Gastrocnemius medialis (tissue), 4 donors: ENCODE measurements at places on chromosomes 13 and 19. TPM values are rescaled to one million over a fixed set of nuclear protein-coding genes. Genes with fewer than 3 reads are reported as not detected.

- no peak for DNase-seq
Measured at GRCh38 chr19:13917888-13918406, 11.9 kb downstream of the CC2D1A start.

GRCh38 chr13:70812481-70812880, 704.2 kb upstream of the KLHL1 start:
- no peak for DNase-seq

DNA sequence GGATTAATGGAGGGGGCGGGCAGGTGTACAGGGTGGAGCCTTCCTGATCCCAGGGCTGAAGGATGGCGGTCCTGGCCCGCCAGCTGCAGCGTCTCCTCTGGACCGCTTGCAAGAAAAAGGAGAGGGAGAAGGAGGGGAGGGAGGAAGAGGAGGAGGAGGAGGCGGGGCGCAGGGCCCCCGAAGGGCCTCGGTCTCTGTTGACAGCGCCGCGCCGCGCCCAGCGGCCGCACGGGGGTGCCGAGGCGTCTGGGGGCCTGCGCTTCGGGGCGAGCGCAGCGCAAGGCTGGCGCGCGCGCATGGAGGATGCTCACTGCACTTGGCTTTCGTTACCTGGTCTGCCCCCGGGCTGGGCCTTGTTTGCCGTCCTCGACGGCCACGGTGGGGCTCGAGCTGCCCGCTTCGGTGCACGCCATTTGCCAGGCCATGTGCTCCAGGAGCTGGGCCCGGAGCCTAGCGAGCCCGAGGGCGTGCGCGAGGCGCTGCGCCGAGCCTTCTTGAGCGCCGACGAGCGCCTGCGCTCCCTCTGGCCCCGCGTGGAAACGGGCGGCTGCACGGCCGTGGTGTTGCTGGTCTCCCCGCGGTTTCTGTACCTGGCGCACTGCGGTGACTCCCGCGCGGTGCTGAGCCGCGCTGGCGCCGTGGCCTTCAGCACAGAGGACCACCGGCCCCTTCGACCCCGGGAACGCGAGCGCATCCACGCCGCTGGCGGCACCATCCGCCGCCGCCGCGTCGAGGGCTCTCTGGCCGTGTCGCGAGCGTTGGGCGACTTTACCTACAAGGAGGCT, at the start of gene PPM1N:
Gene PPM1N, plus strand, starts transcription at position 33 of the 785 bp plus-strand sequence. Its CDS starts 30 bp downstream, at position 63.
- DNase-seq: no peak

- no peak for DNase-seq
Measured at GRCh38 chr13:36913463-36913862, 6.6 kb downstream of the SMAD9 start.

DNA sequence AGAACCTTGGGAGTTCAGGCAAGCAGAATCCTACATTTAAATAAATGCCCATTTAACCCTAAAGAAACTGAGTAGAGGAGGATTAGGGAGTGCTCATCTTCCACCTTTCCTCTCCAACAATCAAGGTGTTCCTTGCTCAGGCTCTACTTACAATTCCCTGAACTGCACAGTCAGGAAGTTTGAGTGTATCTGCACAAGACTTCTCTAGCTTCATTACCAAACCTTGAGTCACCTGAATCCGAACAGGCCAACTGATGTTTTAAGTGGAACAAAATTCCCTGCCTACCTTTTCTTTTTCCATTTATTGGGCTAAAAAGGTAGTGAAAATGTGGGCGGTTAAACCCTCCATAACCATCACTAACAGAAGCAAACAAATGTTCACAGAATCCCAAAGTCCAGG, 78.3 kb downstream of the FOXO1 start:
- DNase-seq: no peak

DNA sequence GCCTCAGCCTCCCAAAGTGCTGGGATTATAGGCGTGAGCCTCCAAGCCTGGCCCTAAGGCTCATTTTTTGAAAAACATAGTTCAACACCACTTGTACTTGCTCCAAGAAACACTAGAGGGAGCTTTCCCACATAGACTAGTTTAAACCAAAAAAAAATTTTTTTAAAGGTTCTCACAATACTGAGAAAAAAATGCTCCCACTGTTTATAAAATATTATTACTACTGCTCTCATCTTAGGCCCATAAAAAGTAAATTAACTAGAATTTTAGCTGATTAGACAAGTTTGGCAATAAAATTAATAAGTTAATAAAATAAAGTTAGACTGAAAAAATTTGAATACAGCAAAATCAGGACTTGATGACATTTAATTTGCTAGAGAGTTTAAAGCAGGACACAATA, 109.5 kb downstream of the TBC1D4 start:
- DNase-seq: no peak

- no peak for DNase-seq
Measured at GRCh38 chr13:106118050-106118449, 417.4 kb downstream of the EFNB2 start.

- no peak for DNase-seq
Measured at GRCh38 chr13:48132961-48133360, 38.1 kb upstream of the MED4 start.

- no peak for DNase-seq
Measured at GRCh38 chr13:40762849-40763248, 8.1 kb downstream of the MRPS31 start.

GRCh38 chr13:93926425-93926824, 553.1 kb downstream of the DCT start:
- no peak for DNase-seq

GRCh38 chr19:51147663-51148062, 5.6 kb downstream of the SIGLEC7 start:
- DNase-seq: no peak

DNA sequence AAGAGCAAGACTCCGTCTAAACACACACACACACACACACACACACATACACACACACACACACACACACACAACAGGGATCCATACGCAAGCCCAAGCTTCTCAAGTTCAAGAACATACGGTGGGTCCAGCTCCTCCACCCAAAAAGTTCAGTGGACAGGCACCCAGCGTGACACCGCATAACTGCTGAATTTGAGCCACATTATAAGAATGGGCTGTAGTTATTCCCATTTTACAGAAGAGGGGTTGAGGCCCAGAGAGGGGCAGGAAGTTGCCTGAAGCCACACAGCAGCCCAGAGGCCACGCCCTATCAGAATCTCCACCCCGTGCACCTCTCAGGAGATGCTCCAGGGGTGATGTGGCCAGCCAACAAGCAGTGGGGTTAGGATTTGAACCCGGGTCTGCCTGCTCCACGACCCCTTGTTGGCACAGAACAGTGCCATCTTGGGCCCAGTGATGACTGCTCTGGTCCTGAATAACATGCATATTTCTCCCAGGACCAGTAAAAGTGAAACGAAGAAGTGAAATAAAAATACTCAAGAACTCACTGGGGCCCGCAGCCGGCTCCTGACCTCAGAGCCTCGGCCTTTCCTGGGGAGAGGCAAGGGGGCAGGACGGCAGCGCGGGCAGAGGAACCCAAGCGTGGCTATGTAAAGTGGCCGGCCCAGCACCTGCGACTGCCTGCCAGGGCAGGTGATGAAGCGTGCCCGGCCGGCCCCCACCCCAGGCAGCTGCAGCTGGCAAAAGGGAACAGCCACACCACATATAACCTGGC, 61.9 kb downstream of the AP1M1 start:
- no peak for DNase-seq

GRCh38 chr13:87052731-87053130, 618.4 kb upstream of the SLITRK5 start:
- DNase-seq: no peak

DNA sequence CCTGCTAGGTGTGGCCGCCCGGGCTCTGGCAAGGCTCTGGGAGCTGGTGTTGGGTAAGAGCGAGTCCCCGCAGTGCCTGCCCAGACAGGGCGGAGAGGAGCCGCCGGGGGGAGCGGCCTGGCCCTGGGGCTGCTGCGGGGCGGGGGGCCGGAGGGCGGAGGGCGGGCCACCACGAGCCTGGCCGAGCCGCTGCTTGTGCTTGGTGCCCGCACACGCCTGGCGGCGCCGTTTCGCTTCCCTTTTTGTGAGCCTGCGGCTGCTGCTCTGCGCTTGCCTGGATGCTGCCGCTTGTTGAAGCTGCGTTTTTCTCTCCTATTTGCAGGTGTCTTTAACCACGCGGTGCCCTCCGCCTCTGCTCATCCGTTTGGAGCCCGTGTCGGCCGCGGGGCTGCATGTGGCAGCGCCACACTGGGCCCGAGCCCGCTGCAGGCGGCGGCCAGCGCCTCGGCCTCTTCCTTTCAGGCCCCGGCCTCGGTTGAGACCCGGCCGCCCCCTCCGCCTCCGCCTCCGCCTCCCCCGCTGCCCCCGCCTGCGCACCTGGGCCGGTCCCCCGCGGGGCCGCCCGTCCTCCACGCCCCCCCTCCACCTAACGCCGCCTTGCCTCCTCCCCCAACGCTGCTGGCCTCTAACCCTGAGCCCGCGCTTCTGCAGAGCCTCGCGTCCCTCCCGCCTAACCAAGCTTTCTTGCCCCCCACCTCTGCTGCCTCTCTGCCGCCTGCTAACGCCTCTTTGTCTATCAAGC, 8.5 kb downstream of the PLEKHJ1 start:
- no peak for DNase-seq

GRCh38 chr19:4472174-4472974, at the start of gene HDGFL2:
Gene HDGFL2 (plus strand): TSS chr19:4472297. CDS start chr19:4472351, 54 bp downstream.
- DNase-seq: no peak

The THAP8 gene
- total RNA-seq: 10.5 TPM

The NKG7 gene
- total RNA-seq: 0.73 TPM

The MOB3A gene
- total RNA-seq: 24.1 TPM

The C19orf73 gene
- total RNA-seq: 1.3 TPM

The RNF17 gene
- total RNA-seq: not detected

The PRTN3 gene
- not detected for total RNA-seq

The TMEM205 gene
- total RNA-seq: 162 TPM

The SHISA2 gene
- total RNA-seq: 19.3 TPM

The KCNK6 gene
- total RNA-seq: 0.15 TPM

The GADD45B gene
- total RNA-seq: 40.5 TPM

The SMIM44 gene
- total RNA-seq: not detected
